ENCODE measurements at places on chromosomes 13 and 19.

- no peak for DNase-seq
Observed at GRCh38 chr13:66076417-66076816, 1153.7 kb downstream of the PCDH9 start.

- no peak for DNase-seq
Observed at GRCh38 chr19:29567366-29567915, 38.6 kb upstream of the POP4 start.

DNA sequence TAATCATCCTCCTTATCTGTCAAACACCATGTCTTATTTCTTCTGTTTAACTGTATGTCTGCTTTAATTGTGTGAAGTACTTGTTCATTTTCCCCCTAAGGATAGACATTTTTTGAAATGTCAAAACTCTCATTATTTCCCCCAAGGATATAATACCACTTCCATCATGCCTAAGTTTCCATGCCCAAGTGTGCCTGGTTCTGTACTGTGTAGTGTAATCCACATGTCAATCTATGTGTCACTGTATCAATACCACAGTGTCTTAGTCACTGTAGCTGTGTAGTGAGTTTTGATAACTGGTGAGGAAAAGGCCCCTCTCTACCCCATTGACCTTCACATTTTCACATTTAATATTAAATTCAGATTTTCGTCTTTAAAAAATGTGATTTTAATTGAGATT lies 1265.5 kb downstream of the PCDH9 start:
- DNase-seq, result no peak

- DNase-seq, result no peak
Observed at GRCh38 chr19:14337510-14337909, 43.7 kb upstream of the ADGRE5 start.

GRCh38 chr19:17948514-17948900 lies 15.7 kb downstream of the CCDC124 start:
- no peak for DNase-seq

- DNase-seq, result no peak
Observed at GRCh38 chr13:111850458-111850857, 216.5 kb upstream of the SOX1 start.

GRCh38 chr19:18023622-18024251 lies 15.8 kb downstream of the ARRDC2 start:
- DNase-seq, result no peak

GRCh38 chr13:113547238-113547971 lies 37.1 kb upstream of the TFDP1 start:
- no peak for DNase-seq

- DNase-seq, result no peak
Observed at GRCh38 chr13:99322297-99323103, 15.3 kb upstream of the GPR183 start.

- no peak for DNase-seq
Observed at GRCh38 chr19:17194608-17195007, 20.5 kb upstream of the USE1 start.

GRCh38 chr13:28573595-28574373 lies 78.9 kb upstream of the FLT1 start:
- DNase-seq, result no peak

GRCh38 chr19:43656436-43656835 lies 13.5 kb downstream of the PLAUR start:
- DNase-seq, result no peak

DNA sequence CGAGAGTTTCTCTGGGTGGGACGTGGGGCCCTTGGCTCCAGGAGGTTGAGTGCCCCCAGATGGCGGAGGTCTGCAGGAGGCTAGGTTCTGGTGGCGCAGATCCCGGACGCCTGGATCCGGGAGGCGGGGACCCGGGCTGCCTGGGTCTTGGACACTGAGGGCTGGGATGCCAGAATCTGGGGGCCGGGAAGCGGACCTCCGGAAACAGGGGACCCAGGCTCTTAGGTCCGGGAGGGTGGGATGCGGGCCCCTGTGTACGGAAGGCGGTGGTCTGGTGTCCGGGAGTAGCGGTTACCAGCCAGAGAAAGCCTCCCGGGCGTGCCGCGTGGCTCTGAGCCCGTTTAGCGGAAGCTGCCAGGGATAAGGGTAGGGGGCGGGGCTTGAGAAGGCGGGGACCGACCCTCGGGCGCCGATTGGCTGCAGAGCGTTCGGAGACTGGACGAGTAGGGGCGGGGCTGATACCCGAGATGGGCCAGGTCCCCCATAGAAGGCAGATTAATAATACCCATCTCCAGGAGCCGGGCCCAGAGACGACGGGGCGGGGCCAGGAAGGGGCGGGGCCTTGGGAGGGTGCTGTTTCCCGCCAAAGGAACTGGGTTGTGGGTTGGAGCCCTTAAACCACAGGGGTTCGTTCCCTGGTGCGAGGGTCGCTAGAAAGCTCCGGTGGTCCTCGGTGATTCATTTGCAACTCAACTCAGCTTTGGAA lies at the start of gene SLC1A5:
Gene SLC1A5, minus strand, starts transcription at position 333 of the 706 bp plus-strand sequence. CDS start 629 bp downstream, outside the sequence.
- peak; percentile 33 for DNase-seq

GRCh38 chr13:31908696-31909411 lies 122.7 kb upstream of the FRY start:
- DNase-seq, result no peak

DNA sequence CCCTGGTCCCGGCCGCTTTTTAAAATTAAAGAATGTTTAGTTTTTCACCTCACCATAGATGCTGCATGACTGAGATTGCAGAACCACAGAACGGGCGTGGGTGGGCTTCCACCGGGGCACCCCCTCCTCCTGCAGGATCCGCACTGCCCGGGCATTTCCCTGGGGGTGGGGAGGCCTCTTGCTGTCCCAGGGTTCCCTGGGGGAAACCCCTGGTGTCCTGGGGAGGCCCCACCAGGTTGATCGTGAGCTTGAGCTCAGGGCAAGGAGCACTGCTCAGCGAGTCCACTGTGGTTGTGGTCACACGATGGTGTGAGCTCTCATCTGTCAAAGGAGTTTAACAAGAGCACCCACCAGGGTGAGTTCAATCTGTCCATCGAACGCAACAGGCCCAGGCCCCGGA lies 11.4 kb upstream of the TCF3 start:
- DNase-seq, result no peak

DNA sequence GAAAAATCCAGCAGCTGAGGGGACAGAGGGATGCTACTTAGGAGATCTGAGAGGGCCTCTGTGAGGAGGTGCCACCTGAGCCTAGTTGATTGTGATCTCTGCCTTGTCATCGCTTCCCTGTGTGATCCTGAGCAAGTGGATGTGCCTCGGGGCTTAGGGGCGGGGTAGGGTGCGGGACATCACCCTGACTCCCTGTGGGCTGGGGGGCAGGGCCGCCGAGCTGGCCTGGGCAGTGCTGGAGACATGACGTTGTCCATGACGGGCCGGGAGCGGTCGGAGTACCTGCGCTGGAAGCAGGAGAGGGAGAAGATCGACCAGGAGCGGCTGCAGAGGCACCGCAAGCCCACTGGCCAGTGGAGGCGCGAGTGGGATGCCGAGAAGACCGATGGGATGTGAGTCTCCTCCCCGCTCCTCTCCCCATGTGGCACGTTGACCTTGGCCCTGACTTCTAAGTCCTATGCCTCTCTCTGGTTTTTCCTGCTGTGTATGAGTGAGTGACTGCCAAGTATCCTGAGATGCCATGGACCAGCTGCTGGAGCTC lies 8.2 kb upstream of the INAFM1 start:
- DNase-seq, result no peak

- no peak for DNase-seq
Observed at GRCh38 chr13:31998131-31998530, 33.4 kb upstream of the FRY start.

GRCh38 chr19:35205733-35206323 lies 22.7 kb downstream of the FAM187B start:
- DNase-seq, result no peak

DNA sequence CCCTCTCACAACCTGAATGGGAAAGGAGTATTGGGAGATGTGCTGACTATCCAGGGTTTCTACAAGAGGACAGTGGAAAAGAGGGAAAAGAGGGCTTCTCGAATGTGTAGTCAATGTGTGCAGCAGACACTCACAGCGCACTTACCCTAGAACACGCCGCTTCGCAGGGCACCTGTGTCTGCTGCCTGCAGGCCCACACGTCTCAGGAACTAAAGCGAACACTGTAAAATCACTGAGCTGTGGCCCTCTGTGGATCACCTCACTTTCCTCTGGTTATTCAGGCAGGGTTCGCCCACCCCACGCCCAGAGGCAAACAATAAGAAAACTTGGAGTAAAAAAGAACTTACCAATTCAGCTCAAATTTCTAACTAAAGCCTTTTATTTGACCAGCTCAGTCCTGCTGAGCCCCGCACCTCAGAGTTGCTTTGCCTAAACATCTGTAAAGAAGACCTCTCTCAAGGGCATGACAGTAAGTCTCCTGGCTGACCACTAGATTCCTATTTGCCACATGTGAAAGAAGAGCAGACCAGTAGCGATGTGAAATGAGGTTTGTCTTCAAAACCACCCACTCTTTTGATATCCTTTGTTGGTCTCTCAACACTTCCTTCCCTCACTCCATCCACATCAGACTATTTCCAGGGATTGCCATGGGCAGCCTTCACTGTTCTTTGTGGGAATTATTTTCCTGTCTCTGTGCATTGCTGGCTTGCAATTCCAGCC lies 19.3 kb upstream of the DOCK9 start:
- no peak for DNase-seq

DNA sequence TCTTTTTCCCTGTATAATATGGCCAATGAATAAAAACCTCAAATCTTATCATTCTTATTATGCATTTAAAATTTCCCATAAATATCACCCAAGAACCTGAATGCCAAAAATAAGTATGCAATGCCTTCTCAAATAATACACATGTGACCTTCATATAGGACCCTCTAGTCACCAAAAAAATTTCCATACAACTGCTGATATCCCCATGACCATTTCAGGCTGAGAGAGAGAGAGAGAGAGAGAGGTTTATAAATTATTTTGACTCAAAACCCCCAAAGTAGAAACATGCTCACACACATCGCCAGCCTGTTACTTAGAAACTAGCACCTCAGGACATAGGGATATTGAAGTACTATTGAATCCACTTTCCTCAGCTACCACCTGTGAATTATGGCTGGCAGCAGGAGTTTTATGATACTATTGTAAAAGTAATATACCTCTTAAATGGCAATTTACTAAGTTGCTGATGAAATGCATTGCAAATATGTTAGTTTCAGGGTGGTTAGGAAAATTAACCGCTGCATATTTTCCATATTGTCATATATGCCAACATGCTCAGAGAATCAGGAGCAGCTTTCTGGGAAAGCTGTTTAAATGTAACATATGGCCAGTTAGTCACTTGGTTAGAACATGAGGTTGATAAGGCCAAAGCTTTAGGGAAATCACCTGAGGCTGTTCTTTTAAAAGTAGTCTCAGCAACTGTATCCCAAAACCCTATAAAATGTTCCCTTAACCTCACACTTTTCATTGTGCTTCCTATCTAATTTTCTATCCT lies 230.8 kb downstream of the DCT start:
- no peak for DNase-seq

DNA sequence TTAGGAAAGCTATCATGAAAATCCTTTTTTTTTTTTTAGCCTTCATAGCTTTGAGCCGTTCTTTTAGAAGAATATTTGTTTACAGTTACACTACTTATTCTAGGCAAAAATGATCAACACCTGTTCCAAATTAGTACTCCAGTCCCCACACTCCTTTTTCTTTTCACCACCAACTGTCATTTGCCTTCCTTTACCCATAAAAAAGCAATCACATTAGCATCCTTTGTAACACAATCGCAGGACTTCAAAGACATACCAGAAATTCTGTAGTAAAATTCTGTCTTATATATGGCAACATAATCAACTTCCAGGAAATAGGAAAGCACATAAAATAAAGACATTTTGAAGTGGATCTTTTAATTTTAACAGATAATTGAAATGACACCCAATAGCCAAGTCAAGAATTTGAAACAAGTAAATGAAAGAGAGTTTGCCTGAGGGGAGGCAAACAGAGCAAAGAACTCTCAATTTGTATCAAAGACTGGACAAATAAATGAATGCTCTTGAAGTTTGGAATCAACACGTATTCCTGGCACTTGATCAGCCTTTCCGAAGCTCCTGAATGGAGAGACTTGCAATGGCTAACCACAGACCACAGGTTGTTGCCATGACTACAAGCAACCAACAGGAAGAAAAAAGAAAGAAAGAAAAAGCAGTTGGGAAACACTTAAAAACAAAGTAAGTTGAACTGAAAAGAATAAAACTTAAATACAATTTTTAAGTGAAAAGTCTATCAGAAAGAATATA lies 206.8 kb downstream of the PCDH9 start:
- DNase-seq, result no peak

GRCh38 chr19:10439588-10439987 lies 19.2 kb downstream of the PDE4A start:
- no peak for DNase-seq

DNA sequence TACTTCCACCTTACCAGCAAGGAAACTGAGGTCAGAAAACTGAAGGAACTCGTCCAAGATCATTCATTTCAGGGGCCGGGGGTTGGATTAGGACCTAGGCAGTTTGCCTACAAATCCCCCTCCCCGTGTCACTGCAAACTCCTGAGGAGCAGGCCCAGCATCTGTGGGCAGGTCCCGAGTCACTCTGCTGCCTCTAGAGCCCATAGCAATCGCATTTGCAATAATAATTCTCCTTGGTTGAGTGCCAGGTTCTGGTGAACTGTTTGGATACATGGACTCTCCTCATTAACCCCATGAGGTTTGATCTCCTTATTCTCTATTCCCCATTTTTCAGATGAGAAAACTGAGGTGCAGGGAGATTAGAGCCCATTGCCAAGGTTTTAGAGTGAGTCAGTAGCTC lies 903 bp downstream of the PIN1 start:
- no peak for DNase-seq

DNA sequence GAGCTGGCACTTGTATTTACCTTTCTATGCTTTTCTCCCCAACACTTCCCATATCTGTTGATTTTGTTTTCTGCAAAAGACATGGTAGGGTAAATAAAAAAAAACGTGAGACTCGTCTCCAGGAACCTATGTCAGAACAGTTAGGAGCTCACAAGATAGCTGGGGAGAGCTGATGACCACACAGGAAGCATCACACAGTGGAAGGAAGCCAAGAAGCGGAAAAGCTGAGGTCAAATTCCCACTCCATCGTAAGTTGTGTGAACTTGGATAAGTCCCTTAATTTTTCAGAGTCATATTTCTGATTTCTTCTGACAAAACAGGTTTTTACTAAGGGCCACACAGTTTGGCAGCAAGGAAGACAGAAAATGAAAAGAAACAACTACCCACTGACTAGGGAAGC lies 199.6 kb downstream of the KLF5 start:
- no peak for DNase-seq

DNA sequence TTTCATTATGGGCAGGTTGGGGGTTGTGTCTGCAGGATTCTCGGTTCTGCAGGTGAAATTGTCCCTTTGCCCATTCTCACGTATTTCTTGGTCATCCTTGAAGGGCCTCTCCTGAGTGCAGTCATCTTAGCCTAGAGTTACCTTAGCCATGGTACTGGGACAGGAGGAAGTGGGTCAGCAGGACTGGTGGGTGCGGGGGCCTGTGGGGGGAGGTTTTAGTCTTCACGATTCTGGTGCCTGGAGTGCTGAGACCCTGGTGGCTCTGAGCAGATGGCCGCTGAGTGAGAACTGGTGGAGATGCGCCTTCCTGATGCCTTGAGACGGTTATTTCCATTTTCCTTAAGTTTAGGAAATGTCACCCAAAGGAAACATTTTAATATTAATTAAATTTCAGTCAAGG lies 11.8 kb downstream of the COL4A2 start:
- no peak for DNase-seq
